ENCODE measurements at places on chromosomes 6 and 20. TPM values are rescaled to one million over a fixed set of nuclear protein-coding genes. Genes with fewer than 3 reads are reported as not detected.
A peak's percentile ranks its signal among the peaks of the same experiment; 100 is the strongest.

SNPH gene
- 1.4 TPM for total RNA-seq

DNA sequence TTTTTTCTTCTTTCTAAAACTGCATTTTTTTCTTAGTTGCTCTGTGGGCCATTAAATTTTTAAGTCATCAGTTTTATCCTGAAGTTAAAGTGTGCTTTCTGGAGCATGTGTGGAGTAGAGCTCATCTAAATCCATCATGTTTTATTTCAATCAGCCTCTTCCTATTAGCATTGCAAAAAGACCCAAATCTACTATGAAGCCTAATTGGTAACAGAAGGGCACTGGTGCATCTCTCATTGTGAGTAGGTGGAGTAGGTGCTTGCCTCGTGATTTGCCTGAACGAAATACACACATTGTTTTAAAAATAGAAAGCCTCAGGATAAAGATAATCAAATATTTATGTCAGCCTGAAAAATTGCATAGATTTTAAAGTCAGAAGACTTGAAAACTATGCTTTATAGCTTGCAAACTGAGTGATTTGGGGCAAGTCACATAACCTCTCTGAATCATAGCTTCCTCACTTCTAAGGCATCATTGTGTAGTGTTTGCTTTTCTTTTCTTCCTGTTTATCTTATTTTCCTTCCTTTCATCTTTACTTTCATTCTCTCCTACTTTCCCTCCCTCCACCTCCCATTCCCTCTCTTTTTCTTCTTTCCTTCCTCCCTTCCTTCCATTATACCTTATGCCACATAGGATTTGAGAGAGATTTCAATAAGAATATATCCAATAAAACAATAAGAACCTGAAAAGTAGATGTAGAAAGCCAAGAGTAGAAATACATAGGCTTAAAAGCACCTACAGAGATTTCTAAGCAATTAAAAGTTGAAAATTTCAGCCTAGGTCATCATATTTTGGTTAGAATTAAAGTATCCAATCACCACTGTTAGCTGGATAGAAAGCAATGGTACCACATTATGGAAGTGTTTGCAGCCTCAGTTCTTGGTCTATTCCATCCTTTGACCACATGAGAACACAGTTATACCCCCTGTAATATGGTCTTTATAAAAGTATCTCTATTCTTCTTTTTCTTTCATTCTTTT lies 49.6 kb upstream of the RNF146 start:
- H3K27me3 ChIP-seq = no peaks in the 10 kb centered on the region
- no peak for DNase-seq
- no peak overlapping the region for H3K27ac ChIP-seq
- H3K4me3 ChIP-seq = no peak overlapping the region

GRCh38 chr6:14917109-14917910 lies 328.6 kb upstream of the JARID2 start:
- no peak overlapping the region for H3K27ac ChIP-seq
- no peak overlapping the region for H3K4me3 ChIP-seq
- H3K27me3 ChIP-seq = no peaks in the 10 kb centered on the region
- no peak for DNase-seq

CDH26 gene
- 10.3 TPM for total RNA-seq

DNA sequence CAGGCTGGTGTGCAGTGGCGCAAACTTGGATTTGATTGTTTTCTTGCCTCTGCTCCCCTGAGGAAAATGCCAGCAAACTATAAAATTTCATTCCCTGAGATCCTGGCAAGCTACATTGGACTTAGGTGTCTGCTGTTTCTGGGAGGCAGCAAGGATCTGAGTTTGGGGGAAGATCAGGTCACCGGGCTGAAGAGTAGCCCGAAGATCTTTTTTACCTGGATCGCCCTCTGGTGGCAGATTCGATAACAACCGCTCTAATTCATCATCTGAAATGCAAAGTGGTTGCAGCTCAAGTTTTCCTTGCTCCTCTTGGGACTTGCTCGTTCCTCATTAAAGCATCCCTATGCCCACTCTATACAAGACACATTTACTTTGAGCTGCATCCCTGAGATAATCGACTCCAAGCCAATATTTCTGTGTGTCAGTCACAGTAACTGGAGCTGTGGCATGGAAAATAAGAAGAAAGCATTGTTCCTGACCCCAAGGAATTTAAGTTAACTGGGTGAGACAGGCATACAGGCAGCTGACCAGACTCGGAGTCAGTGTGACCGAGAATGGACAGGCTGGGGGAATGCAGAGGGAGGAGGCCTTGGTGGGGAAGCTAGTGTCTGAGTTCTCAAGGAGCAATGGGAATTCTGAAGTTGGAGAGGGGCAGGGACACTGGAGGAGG lies 131.8 kb upstream of the PROKR2 start:
- DNase-seq = no peak
- no peaks in the 10 kb centered on the region for H3K4me1 ChIP-seq
- H3K36me3 ChIP-seq = no peaks in the 10 kb centered on the region
- H3K27ac ChIP-seq = no peak overlapping the region
- no peak overlapping the region for H3K4me3 ChIP-seq

- no peaks in the 10 kb centered on the region for H3K4me1 ChIP-seq
- H3K4me3 ChIP-seq = no peak overlapping the region
- DNase-seq = no peak
- H3K27ac ChIP-seq = peak overlapping the region; percentile 5
- no peaks in the 10 kb centered on the region for H3K36me3 ChIP-seq
Measured at GRCh38 chr20:23877524-23877923, 2.0 kb downstream of the CST5 start.

SMOC2 gene
- 35.5 TPM for total RNA-seq

PRDM13 gene
- total RNA-seq = 0.19 TPM

GRCh38 chr20:49567421-49568277 lies at the start of gene PTGIS:
TSS of gene PTGIS (minus strand) at chr20:49568137. CDS start at chr20:49568116, 21 bp downstream.
- H3K27ac ChIP-seq = peak within 1 kb of the TSS; percentile 85
- H3K36me3 ChIP-seq = no peaks in the 10 kb centered on the region
- peaks cover 6% of the 10 kb centered on the region for H3K27me3 ChIP-seq
- H3K4me3 ChIP-seq = peak within 1 kb of the TSS; percentile 77
- no peak for DNase-seq

KIFC1 gene
- 38.9 TPM for total RNA-seq

DNA sequence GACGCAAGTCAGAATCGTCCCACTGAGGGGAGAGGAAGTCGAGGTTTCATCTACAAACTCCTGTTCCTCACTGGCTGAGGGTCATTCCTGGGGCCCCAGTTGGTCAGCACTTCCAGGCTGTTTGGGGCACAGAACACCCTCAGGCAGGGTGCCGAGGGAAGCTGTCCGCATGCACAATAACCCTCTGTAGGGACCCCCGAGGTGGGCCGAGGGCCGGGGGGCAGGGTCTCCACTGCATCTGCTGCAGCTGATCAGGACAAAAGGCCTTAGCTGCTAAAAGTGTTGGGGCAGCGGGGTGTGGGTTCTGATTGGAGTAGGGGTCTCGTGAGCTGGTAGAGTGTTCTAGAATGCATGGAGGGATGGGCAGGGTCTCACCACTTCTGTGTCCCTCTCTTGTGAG lies 125.1 kb downstream of the TOX2 start:
- no peak overlapping the region for H3K4me3 ChIP-seq
- no peak for DNase-seq
- H3K27ac ChIP-seq = no peak overlapping the region
- no peaks in the 10 kb centered on the region for H3K4me1 ChIP-seq
- H3K27me3 ChIP-seq = no peaks in the 10 kb centered on the region

DNA sequence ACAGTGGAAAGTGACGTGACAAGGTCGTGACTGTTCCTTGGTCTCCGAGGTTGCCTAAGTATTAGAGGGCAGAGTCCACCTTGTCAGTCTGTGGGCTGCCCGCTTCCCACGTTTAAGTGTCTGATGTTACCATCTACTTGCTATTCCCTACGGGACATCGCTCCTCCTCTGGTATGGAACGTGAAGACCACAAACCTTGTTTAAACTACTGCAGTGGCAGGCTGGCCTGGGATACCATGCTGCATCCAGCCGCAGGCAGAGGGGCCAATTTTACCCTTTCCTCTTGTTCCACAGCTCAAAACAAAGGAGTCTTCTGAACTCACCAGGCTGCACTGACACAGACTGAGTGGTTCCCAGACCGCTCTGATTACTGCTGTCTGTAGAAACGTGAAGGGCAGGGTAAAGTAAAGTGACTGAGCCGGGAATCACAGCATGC lies 275.9 kb downstream of the FOXC1 start:
- no peak overlapping the region for H3K27ac ChIP-seq
- no peaks in the 10 kb centered on the region for H3K27me3 ChIP-seq
- no peaks in the 10 kb centered on the region for H3K36me3 ChIP-seq
- no peak overlapping the region for H3K4me3 ChIP-seq
- DNase-seq = no peak

- H3K4me3 ChIP-seq = no peak overlapping the region
- DNase-seq = no peak
- no peaks in the 10 kb centered on the region for H3K36me3 ChIP-seq
- no peaks in the 10 kb centered on the region for H3K4me1 ChIP-seq
- no peak overlapping the region for H3K27ac ChIP-seq
- no peaks in the 10 kb centered on the region for H3K27me3 ChIP-seq
Measured at GRCh38 chr6:159808647-159809046, 8.6 kb downstream of the PNLDC1 start.

GRCh38 chr6:167781868-167782267 lies 44.8 kb upstream of the AFDN start:
- no peak for DNase-seq
- H3K27me3 ChIP-seq = no peaks in the 10 kb centered on the region
- no peaks in the 10 kb centered on the region for H3K36me3 ChIP-seq
- no peak overlapping the region for H3K4me3 ChIP-seq

DNA sequence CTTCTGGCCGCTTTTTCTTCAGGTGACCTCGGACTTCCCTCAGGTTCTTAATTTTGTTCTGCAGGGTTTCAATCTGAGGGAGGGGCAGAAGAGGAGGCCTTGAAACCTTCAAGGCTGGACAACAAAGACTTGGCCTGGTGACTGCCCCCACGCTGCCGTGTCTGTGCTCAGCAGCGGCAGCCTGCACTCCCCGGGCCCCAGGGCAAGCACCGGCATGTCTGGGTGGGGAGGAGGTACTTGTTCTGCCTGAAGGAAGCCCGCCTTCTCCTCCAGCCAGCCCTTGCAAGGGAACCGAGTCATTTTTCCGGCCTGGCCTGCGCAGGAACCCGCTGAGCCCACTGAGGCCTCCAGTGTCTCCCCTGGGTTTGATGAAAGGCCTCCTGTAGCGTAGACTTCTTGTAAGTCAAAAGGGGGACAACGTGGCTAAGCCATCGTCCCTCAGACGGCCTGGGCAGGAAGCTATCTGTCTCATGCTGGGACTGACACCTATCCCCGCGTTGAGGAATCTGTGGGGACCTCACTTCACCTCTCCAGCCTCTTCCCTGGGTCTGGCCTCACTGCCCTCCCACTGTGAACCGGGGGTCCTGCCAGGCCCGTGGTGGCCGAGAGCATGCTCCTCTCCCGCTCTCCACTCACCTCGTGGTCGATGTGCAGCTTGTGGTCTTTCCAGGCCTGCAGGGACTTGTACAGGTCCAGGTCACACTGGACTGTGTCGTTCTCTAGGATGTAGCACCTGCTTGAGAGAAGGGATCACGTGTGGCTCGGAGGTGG lies 119.9 kb downstream of the SULF2 start:
- DNase-seq = no peak

MTG2 gene
- total RNA-seq = 25.0 TPM

DNA sequence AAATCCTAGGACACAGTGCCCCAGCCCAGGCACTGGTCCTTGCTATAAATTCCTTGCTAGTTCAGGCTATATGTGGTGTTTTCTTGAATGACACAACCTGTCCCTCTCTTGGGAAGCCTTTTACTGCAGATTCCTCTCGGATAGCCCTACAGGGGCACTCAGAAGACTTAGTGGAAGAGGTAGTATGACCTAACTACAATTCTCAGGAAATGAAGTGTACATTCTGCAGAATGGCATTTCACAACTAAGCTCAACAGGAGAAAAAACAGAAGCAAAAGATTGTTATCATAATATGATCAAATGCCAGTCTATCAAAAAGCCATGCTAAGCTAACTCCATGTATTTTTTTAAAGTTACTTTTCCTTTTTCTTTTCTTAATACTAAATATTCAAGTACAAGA lies 66.3 kb upstream of the FBXL4 start:
- no peaks in the 10 kb centered on the region for H3K27me3 ChIP-seq
- H3K4me3 ChIP-seq = no peak overlapping the region
- no peaks in the 10 kb centered on the region for H3K36me3 ChIP-seq
- DNase-seq = no peak
- H3K4me1 ChIP-seq = no peaks in the 10 kb centered on the region
- no peak overlapping the region for H3K27ac ChIP-seq

FNDC11 gene
- total RNA-seq = not detected

GMPR gene
- 0.64 TPM for total RNA-seq

GRCh38 chr6:14275493-14275851 lies 157.9 kb downstream of the CD83 start:
- DNase-seq = no peak
- no peaks in the 10 kb centered on the region for H3K36me3 ChIP-seq
- H3K4me1 ChIP-seq = peaks cover 73% of the 10 kb centered on the region
- H3K27ac ChIP-seq = peak overlapping the region; percentile 50
- no peaks in the 10 kb centered on the region for H3K27me3 ChIP-seq

GRCh38 chr20:22815603-22816315 lies 219.4 kb upstream of the SSTR4 start:
- no peak overlapping the region for H3K27ac ChIP-seq
- H3K36me3 ChIP-seq = no peaks in the 10 kb centered on the region
- H3K4me3 ChIP-seq = no peak overlapping the region
- DNase-seq = no peak

OXT gene
- not detected for total RNA-seq

BMP2 gene
- total RNA-seq = 3.5 TPM

DNA sequence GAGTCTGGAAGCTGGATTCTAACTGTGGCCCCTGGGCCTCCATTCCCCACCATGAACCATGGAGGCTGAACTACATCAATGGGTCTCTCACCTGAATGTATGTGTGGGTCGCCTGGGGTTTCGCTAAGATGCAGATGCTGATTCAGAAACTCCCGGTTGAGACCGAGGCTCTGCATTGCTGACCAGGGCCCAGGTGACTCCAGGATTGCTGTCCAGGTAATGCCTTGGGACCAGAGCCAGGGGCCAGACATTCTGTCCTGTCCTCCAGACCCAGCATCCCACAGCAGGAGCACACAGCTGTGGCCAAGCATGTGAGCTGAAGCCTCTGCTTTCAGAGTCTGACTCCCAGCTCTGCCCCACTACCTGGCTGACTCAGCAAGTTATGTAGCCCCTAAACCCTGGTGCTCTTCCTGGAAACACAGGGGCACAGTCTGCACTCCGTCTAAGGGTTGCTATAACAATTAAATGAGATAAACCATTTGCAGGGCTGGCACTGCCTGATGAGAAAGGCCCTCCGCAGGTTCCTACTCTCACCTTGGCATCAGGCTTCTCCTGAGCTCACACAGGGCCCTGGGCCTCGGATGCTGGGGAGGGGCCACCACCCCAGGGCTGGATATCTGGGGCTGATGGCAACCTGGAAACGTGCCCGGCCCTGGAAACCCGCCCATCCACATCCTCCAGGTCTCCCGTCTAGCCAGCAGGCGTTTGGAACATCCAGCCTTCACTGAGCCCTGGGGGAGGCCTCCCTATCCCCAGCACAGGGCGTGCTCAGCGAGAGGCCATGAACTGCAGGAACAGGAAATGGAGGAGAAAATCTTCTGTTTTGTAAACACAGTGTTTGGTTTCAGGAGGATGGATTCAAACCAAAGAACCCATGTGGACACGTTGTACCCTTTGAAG lies 175.7 kb downstream of the DLL1 start:
- H3K4me1 ChIP-seq = peaks cover 17% of the 10 kb centered on the region
- no peaks in the 10 kb centered on the region for H3K27me3 ChIP-seq
- no peak overlapping the region for H3K4me3 ChIP-seq
- no peaks in the 10 kb centered on the region for H3K36me3 ChIP-seq
- no peak for DNase-seq
- no peak overlapping the region for H3K27ac ChIP-seq

Measured in esophagus squamous epithelium (tissue), 5 donors.